ENCODE measurements at places on chromosomes 16 and 17.
A peak's percentile ranks its signal among the peaks of the same experiment; 100 is the strongest.

DNA sequence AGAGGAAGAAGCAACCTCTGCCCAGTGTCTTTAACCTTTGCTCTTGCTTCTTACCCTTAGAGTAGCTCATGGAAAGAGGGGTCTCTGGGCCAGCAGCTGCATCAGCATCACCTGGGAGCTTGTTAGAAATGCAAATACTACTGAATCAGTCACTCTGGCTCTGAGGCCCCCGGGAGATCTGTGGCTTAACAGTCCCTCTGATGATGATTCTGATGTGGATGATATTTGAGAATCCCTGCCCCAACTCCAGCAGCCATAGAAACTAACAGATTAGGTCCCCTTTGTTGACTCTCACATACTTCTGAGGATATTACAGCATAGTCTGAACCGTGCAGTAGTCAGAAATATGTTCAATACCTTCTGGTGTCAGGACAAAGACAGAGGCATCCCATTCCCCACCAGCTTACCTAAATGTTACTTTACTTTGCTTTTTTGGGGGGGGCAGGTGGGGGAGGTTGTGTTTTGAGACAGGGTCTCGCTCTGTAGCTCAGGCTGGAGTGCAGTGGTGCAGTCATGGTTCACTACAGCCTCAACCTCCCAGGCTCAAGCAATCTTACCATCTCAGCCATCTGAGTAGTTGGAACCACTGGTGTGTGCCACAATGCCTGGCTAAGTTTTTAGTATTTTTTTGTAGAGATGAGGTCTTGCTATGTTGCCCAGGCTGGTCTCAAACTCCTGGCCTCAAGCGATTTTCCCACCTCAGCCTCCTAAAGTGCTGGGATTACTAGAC, 220.1 kb downstream of the CCDC182 start:
- no peak for DNase-seq

- no peak for DNase-seq
Measured at GRCh38 chr16:11411059-11411550, 65.8 kb downstream of the RMI2 start.

- DNase-seq, result no peak
Measured at GRCh38 chr17:6195123-6195522, 124.9 kb downstream of the WSCD1 start.

GRCh38 chr16:19860166-19861041, 24.2 kb downstream of the GPRC5B start:
- no peak for DNase-seq

DNA sequence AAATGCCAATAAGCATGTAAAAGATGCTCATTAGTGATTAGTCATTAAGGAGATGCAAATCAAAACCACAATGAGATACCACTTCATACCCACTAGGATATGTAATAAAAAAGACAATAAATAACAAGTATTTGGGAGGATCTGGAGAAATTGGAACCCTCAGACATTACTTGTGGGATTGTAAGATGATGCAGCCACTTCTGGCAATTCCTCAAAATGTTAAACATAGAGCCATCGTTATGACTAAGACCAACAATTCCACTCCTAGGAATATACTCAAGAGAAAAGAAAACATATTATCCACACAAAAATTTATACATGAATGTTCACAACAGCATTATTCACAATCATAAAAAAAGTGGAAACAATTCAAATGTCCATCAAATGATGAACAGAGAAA, 336.2 kb upstream of the PMFBP1 start:
- no peak for DNase-seq

- DNase-seq, result no peak
Measured at GRCh38 chr16:72291531-72291981, 119.6 kb upstream of the PMFBP1 start.

- DNase-seq, result no peak
Measured at GRCh38 chr16:74698222-74698621, 2.4 kb downstream of the MLKL start.

- no peak for DNase-seq
Measured at GRCh38 chr16:53501216-53501859, 1.7 kb downstream of the AKTIP start.

- no peak for DNase-seq
Measured at GRCh38 chr16:86200722-86201121, 301.8 kb downstream of the IRF8 start.

GRCh38 chr17:75822119-75822799, 21.9 kb downstream of the UNC13D start:
- no peak for DNase-seq

- no peak for DNase-seq
Measured at GRCh38 chr16:71966932-71967331, 33.3 kb downstream of the PKD1L3 start.

GRCh38 chr17:41957031-41957868, 9.3 kb upstream of the CNP start:
- no peak for DNase-seq

DNA sequence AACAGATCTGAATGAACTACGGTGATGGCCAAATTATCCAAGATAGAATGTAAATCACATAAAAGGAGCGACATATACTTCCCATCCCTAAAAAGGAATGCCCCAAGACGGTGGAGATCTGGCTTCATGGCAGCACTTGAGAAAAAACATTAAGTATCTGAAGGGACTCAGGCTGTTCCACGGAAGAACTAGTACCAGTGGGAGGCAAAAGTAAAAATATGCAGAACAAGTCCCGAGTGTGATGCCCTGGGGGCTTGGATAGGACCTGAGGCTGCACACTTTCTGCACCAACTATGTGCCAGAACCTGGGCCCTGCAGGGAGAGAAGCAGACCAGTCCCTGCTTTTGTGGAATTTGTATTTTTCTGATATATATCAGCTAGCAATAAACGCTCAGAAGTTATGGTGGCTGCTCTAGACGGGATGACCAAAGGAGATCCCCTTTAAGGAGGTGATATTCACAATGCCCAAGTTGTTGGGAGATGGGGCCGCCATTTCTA, 539 bp upstream of the CKLF start:
- DNase-seq, result no peak

DNA sequence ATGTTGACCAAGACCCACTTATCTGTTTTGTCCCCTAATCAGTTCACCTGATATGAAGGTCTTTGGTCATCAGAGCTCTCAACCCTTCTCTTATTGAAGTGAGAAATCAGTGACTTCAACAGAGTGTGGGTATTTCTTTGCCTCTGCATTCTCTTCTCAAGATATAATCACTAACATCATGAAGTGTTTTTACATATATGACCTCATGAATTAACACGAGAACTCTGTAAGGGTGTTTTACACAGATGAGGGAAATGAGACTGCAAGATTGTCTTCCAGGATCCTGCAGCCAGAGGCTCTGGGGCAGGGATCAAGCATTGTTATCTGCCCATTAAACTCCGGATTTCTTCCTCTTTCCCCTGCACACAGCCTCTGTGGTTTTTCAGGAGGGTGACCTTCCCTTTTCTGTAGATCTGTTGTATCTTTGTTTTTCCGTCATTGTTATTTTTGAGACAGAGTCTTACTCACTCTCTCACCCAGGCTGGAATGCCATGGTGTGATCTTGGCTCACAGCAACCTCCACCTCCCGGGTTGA, 22.7 kb downstream of the LCMT1 start:
- DNase-seq, result no peak

DNA sequence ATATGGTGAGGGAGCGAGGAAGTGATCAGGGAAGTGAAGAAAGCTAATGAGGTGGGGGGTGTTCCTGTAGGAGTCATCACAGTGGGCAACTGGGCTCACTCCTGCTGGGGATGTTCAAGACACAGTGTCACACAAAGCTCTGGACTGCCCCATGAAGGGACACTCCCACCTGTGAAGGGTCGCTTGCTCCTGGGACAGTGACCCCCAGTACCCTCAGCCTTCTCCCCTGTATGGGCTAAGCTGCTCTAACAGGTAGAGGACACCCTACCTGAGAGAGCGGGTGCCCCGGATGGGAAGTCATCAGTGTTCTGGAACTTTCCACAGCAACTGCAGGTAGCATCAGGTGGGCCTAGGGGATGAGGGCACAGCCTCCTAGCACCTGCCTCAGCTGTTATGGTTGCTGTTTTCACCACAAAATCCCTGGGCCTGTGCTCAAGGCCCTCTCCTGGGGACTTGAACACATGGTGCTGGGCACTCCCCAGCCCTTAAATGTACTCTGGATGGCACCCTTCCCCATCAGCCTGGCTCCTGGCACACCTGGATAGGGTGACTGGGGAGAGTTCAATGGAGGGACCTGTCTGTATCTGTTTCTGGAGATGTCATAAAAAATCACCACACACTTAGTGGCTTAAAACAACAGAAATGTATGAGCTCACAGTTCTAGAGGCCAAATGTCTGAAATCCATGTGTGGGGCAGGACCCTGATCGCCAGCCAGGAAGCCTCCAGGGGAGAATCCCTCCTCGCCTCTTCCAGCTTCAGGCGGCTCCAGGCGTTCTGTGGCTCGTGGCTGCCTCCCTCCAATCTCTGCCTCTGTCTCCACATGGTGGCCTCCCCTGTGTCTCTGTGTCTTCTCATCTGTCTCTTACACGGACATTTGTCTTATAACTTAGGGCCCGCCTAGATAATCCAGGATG, 104.0 kb upstream of the CDH5 start:
- no peak for DNase-seq

DNA sequence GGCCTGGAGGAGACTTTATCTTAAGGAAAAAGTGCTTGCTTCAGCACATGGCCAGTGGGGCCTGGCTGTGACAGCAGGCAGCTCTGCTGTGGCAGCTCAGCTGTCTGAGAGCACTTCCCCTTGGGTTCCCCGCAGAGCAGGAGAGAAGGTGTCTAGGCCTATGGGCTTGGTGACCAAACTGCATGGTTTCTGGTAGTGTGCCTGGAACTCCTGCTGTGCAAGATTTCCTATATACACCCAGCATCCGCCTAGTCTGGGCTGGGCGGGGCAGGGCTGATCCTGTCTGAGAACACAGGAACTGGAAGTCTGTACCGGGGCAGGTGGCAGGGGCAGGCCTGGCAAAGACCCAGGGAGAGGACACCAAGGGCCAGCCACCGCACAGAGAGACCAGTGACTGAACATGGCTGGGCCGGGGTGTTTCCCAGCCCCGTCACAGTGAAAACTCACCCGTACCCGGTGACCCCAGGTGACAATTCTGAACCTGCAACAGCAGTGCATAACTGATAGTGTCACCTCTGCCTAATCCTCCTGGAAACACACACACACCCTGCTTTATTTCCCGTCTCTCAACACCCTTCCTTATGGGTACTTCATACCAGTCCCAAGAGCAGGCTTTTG, 39.3 kb downstream of the CHD9 start:
- DNase-seq, result peak; percentile 46

DNA sequence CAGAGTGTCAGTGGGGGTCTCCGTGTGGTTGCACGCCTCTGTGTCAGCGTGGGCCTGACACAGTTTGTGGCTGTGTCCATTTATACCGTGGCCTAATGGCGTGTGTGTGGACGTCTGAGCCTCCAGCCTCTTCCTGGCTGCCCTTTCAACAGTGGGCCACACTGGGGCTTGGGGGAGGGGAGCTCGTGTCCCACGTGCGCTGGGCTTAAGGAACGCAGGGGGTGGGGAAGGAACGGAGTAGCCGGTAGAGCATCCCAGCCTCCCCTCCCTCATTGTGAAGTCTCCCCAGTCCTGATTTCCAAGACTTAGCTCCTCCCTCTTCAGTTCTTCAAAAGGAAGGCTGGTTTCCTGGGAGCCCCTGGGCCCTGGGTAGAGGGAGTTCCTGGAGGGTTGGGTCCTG, 9.5 kb upstream of the HES7 start:
- no peak for DNase-seq

DNA sequence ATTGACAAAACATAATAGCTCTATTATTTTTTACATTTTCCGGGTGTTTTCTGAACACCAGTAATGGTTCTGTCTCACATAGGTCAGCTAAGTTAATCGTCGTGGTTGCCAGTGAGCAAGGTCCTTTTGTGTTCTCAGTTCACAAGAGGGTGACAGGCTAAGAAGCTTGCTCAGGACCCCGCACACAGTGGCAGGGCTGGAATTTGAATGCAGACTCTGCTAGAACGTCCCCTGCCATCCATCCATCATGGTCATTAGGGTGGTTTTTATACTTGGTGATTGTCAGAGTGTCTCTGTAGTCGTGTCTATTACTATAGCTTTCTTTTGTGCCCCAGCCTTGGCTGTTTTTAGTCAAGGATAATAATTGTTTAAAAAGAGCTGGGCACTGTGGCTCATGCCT, 176.2 kb downstream of the SNX29 start:
- DNase-seq, result no peak

- DNase-seq, result no peak
Measured at GRCh38 chr17:16135461-16135860, 79.9 kb downstream of the NCOR1 start.

DNA sequence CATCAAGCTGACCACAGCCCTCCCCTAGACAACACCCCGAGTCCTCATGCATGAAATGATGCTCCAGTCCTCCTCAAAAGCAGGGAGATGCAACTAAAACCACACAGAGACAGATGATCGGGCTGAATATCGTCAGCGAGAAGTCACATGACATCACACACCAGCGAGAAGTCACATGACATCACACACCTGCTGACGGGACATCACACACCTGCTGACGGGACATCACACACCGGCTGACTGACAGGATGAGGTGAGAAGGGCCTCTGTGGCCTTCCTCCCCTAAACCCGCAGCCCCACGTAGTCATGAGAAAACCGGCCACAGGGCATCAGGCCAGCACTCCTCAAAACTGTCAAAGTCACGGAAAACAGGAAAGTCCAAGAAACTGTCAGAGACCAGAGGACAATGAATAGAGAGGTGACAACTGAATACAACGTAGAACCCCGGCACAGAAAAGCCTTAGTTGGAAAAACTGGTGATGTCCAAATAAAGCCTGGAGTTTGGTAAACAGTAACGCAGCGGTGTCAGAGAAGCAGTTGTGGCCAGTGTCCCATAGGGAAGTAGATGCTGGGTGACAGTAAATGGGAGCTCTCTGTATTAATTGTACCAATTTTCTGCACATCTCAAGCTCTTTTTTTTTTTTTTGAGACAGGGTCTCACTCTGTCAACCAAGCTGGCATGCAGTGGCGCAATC, 14.3 kb downstream of the LITAF start:
- no peak for DNase-seq

GRCh38 chr16:8716592-8716991, 42.2 kb downstream of the ABAT start:
- no peak for DNase-seq

- DNase-seq, result no peak
Measured at GRCh38 chr17:47203984-47204721, 5.0 kb upstream of the MYL4 start.

GRCh38 chr16:85699628-85700027, 10.9 kb upstream of the GINS2 start:
- DNase-seq, result no peak

GRCh38 chr17:1228781-1229348, 41.4 kb upstream of the BHLHA9 start:
- no peak for DNase-seq

DNA sequence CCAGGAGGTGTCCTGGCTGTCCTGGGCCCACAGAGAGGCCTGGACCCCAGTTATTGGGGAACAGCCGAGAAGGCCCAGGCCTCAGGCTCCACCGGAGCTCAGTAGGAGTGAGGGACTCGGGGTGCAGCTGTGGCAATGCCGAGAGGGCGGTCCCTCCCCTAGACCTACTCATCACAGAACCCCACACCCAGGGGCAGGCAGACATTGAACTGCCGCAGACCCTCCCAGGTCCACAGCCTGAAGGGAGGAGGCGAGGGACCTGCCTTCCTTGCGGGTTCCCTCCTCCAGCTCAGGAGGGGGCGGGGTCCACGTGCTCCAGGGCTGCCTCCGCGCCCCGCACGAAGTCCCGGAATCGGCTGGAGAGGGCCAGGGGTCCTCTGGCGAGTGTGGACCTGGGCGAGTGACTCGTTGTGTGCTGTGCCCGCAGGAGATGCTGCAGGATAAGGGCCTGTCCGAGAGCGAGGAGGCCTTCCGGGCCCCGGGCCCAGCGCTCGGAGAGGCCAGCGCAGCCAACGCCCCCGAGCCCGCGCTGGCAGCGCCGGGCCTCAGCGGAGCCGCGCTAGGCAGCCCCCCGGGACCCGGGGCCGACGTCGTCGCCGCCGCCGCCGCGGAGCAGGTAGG, 3.9 kb downstream of the TBX4 start:
- no peak for DNase-seq

All from SIG-M5 (cell line).